ENCODE measurements at places on chromosomes 3 and 15.

DNA sequence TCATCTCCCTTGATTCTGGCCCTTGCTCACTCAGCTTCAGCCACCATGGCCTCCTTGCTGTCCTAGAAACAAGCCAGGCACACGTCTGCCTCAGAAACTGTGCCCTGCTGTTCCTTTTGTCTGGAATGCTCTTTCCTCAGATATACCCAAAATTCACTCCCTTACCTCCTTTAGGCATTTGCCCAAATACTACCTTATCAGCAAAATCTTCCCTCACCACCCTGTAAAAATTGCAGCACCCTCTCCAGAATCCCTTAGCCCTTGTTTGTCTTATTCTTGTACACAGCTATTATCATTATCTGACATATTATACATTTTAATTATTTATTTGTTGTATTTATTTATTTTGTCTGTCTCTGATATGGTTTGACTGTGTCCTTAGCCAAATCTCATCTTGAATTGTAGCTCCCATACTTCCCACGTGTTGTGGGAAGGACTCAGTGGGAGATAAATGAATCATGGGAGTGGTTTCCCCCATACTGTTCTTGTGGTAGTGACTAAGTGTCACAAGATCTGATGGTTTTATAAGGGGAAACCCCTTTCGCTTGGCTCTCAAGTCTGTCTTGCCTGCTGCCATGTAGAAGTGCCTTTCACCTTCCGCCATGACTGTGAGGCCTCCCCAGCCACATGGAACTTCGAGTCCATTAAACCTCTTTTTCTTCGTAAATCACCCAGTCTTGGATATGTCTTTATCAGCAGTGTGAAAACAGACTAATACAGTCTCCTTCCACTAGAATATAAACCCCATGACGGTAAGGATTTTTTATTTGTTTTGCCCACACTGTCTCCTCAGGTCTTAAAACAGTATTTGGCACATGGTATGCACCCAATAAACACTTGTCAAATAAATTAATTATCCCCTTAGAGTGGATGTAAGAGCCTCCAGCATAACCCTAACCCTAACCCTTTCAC is 60.0 kb upstream of the STT3B start:
- no peak for DNase-seq

DNA sequence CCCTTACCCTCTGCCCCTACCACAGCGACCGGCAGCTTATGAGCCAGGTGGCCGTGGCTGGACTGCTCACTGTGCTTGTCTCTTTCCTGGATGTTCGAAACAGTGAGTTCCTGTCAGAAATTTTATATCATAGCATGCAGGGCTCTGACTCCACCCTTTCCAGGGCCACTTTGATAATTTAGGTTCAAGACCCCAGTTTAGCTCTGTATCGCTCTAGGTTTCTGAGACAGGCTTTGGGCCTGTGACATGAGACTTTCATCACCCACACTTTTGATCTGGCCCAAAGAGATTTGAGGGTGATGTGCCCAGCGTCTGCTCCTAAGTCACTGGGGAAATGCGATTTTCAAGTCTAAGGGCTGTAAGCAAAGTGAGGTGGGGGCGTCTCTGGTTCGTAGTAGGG is 6.5 kb upstream of the EIF4G1 start:
- no peak for DNase-seq

- DNase-seq = no peak
Observed at GRCh38 chr3:120713262-120713661, 29.1 kb downstream of the RABL3 start.

DNA sequence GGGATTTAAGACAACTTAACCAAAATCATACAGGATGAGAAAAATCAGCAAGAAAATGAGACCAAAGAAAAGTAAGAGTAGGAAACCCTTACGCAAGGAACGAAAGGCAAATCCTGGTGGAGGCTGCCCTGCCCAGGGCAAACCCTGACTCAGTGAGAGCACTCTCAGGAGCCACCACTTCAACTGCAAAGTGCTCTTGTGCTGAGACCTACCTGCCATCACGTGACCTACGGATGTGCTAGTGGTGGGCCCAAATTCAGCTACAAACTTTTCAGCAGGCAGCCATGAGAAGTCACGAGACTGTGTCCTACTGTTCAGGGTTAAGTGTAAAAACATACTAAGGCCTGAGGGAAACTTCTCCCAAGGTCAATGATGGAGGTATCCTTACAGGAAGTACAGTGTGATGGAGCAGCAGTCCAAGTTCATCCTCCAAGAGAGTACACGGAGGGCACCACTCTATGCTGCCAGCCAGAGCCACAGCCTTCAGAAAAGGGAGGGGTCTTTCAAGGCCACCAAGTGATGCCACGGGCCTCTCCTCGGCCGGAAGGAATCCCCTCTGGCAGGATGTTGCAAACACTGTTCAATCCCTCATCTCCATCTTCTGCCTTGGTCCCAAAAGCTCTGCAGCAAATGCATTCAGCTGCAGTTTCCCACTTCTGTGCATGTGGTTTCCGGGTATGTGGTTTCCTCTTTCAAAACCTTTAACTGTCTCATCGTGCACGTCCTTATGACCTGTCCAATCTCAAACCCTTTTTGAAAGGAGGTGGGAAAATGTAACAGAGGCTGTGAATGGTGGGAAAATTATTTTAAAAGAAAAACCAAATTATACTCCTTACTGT is 9.5 kb downstream of the CHSY1 start:
- DNase-seq = peak; percentile 69

- DNase-seq = no peak
Observed at GRCh38 chr15:84979651-84980050, 2.0 kb upstream of the PDE8A start.

DNA sequence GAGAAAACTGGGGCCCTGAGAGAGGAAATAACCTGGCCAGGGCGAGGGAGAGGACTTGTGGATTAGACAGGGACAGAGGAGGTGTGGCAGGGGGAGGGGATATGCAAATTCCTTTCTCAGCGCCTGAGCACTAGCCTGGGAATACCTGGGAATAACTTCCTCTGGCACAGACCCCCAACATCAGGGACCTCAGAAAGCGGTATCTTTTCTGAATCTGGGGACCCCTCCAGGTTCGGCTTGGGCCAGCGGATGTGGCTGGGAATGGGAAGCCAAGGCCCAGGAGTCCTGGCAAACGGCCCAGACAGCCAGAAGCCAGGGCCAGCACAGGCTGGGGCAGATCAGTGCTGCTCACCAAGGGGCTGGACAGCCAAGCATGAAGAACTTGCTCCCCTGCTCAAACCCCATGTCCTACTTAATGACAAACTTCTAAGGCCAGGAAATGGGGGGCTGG is 9.2 kb upstream of the ACSBG1 start:
- peak; percentile 29 for DNase-seq

DNA sequence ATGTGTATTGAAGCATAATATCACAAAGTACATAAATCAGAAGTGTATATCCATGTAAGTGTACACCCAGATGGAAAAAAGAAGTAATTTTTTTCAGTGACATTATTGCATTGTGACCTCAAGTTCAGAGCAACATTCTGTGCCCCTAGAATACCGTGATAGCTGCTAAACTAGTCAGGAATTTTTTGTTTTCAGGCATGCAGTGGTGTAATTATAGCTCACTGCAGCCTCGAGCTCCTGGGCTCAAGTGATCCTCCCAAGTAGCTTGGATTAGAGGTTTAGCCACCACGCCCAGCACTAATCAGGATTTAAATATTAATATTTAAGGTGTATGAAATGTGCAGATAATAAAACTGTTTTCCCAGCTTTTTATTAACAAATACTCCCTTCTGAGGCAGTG is 25.5 kb downstream of the SEC62 start:
- DNase-seq = no peak

- DNase-seq = no peak
Observed at GRCh38 chr15:68572309-68572708, 6.5 kb upstream of the CORO2B start.

DNA sequence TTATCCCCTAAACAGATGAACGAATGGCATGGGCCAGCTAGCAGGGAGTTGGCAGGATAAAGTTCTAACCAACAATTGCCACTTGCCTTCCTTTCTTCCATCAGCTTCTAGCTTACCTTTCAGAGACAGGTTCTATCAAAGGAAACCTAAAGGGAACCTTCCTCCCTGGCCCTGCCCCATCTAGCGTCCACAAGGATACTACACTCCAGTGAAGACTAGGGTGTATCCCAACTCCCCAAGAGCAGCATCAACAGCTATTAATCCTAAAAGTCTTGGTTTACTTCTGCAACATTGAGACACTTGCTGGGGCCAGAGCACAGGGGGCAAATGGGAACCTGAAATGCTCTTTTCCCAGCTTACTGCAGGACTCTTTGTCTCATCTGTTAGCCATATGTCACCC is 37.0 kb upstream of the TMC3 start:
- no peak for DNase-seq

- DNase-seq = peak; percentile 39
Observed at GRCh38 chr3:188266562-188267274, 112.8 kb downstream of the LPP start.

GRCh38 chr3:46845397-46845859 is 17.8 kb downstream of the MYL3 start:
- DNase-seq = peak; percentile 82

DNA sequence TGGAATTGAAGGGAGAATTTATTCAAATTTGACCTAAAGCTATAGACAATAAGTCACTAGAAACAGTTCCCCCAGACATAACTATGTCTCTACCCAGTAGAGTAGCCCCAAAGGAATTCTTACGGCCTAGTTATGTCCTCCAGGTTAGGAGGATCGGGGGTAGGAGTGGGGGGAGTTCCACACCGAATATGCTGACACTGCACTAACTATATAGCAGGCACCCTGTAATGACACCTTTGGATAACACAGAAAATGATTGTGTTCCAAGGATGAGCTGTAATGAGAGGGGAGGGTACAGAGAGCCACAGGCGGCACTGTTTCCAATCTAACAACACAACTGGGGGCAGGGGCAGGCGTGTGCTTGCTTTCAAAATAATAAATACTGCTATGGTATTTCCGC is 376.2 kb upstream of the RORA start:
- no peak for DNase-seq

DNA sequence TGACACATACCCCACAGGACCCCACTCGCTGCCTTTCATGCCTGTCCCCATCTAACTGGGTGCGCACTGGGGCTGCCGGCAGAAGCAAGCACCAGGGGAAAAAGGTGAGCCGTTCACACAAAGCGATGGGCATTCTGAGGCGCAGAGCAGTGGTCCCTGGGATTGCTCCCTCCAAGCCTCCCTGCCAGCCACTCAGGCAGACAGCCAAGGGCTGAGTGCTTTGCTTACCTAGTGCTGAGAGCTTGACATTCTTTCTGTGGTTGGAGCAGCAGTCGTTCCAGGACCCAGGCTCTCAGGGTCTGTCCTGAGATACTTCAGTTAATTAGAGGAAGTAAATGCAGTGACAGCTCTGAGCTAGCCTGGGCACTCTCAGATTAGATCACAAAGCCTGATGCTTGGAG is 5.7 kb downstream of the ESYT3 start:
- DNase-seq = no peak

- peak; percentile 17 for DNase-seq
Observed at GRCh38 chr3:105253225-105253624, 113.5 kb upstream of the ALCAM start.

GRCh38 chr15:64251121-64251520 is 88.3 kb upstream of the PPIB start:
- DNase-seq = no peak

GRCh38 chr15:49212897-49213296 is 42.9 kb downstream of the GALK2 start:
- no peak for DNase-seq

- peak; percentile 52 for DNase-seq
Observed at GRCh38 chr3:188683032-188683521, 488.7 kb upstream of the TPRG1 start.

GRCh38 chr15:101031213-101031612 is 112.1 kb downstream of the LRRK1 start:
- no peak for DNase-seq

DNA sequence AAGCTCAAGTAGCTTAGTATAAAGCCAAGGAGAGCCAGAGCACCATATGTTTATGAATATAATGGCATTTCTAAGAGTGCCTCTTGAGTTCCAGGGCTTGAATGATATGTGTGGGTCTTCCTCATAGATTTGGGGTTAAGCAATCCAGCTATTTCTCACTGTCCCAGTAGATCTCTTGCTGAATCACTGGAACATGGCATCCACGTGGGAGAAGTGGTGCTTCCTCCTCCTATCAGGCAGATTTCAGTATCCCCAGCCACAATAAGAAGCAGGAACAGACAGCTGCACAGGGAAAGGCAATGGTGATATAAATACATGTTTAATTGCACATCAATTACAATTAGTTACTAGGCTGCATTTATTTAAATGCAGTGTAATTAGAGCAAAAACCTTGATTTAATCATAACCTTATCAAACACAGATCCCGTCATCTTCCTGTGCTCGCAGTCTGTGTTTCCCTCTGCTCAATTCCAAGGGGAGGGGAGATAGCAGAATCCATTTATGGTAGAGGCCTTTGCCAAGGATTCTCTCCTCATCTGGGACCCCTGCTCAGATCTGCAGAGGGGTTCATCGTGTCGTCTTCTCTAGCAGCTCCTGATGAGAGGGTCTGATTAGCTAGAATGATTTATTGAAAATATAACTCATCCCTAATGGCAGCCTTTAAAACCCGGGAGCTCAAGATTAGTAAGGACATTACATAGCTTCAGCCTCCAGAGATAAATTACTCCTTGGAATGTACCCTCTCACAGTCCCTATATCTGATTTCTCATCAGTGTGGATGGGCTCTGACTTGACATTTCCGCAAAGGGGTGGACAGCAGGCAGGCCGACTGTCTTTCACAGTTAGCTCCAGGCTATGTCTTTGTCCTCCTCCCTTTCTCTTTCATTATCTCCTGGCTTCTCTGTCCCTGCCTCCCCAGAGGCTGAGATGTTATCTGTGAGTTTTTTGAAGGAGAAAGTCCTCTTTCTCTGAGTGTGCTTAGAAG is 775.9 kb downstream of the AGBL1 start:
- DNase-seq = peak; percentile 25
